Cerebellar cortex (tissue), 1 donor: ENCODE measurements at places on chromosomes 7 and 10.
A peak's percentile ranks its signal among the peaks of the same experiment; 100 is the strongest.

DNA sequence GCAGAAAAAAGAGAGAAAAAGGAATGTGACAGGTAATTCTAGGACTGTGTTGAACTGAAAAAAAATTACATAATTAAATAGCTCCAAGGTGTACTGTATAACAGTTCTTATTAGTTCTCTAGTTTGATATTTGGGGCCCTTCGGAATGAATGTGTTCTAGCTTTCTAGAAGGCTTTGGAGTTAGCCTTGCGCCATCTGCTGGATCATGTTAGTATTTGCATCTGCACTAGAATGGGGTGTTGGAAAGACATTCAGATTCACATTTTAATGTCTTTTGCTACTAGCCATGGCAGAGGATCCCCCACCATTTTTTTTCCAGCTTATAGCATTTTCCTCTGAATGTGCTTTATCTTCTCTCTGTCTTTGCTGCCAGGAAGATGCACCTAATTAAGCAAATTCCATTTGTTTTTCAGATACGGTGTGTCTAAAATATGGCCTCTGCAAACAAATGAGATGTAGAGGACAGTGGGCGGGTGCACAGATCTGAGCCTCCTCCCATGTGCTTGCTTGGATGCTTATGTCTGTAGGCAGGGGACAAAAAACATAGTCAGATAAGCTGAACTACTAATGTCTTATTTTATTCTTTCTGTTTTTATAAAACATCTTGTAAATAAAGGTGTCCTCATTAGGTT, 238.5 kb downstream of the PHF14 start:
- peak; percentile 86 for DNase-seq

GRCh38 chr7:99098824-99099498, 44.9 kb downstream of the SMURF1 start:
- no peak for DNase-seq

GRCh38 chr10:131820626-131821025, 80.2 kb upstream of the PPP2R2D start:
- DNase-seq = no peak

GRCh38 chr10:86003201-86003621, 363.4 kb downstream of the GRID1 start:
- no peak for DNase-seq

DNA sequence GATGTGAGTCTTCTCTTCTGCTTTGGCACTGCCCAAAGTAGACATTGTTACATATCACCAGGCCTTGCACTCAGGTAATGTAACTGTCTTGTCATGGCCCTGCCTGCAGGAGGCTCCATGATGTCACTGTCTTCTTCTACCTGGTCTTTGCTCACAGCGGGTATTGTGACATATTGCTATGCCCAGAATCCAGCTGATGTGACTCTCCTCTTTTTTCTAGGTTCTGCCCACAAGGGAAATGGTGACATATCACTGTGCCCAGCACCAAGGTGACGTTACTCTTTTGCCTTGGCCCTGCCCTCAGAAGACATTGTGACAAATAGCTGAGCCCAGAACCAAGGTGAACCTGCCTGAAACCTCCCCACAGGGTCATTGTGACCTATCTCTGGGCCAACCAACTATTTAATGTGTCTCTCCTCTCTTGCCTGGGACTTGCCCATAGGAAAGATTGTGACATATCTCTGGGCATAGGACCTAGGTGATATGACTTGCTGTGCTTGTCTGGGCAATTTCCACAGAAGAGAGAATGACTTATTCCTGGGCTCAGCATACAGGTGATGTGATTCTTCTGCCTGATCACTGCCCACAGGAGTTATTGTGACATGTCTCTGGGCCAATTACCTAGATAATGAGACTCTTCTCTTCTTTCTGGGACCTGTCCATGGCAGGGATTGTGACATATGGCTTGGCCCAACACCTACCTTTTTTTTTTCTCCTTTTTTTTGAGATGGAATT, 26.5 kb upstream of the ZNF107 start:
- no peak for DNase-seq

DNA sequence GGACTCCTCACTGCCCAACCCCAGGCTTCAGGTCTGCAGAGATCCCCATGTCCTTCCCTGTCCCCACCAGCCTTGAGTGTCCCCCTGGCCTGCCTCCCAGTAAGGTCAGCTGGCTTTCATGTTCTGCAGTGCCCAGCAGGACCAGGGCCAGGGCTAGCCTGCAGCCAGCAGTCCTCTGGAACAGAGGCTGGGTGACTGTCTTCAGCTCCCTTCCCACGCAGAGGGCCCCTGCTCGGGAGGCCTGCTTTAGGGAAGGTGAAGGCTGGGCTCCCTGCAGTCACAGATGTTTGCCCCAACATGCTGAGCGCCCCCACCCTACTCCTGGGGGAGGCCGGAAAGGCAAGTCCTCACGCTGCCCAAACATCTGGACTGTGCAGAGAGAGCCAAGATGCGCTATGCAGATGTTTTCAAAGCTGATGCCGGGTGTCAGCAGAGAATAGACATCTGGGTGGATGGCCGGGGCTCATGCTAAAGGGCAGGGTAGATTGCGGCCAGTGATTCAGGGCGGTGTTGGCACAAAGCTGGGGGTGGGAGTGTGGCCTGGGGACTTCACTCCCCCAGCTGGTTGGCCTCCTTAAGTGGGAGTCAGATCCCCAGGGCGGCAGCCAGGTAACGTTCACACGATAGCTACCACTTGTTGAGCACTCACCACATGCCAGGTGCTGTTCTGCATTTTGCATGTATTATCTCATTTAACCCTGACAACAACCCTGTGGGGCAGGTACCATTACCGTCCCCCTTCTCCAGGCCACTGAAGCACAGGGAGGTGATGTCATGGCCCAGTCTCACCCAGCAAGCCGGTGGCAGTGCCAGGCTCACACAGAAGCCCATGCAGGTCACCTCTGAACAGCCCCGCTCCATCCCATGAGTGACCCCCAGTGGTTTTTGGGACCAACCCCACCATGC, 71.2 kb upstream of the COL13A1 start:
- no peak for DNase-seq

DNA sequence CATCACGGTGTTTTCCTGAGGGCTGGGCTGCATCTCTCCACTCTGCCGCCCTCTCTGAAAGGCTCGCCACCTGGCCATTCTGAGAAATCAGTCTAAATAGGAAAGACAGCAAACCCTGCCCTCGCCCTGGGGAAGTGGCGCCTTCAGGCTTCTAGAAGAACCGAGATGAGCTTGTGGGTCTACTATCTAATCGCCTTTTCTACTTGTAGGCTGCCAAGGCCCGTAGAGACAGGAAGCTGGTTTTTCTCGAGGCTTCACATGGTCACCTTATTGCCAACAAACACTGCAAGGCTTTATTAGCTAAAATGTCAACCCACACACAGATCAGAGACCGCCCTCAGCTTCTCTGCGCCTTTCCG, 21.4 kb downstream of the LAT2 start:
- no peak for DNase-seq

- DNase-seq = no peak
These were observed 26.8 kb upstream of the RASGEF1A start for GRCh38 chr10:43293677-43294057.

DNA sequence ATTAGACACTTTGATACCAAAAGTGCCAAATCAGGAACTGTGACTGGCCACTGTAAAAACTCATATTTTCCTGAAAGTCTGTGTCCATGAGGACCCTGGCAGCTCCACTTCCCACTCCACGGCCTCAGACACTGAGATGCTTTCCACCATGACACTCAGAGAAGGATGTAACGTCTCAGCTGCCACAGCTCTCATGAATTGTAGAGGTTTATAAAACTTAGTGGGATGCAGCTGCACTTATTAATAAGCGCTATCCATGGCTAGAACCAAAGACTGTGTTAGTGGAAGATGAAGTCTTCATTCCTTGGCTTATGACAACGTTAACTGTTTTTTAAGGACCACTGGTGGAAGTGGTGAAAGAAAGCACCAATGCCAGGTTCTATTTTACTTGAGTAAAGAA, 121.0 kb downstream of the ITIH5 start:
- no peak for DNase-seq

DNA sequence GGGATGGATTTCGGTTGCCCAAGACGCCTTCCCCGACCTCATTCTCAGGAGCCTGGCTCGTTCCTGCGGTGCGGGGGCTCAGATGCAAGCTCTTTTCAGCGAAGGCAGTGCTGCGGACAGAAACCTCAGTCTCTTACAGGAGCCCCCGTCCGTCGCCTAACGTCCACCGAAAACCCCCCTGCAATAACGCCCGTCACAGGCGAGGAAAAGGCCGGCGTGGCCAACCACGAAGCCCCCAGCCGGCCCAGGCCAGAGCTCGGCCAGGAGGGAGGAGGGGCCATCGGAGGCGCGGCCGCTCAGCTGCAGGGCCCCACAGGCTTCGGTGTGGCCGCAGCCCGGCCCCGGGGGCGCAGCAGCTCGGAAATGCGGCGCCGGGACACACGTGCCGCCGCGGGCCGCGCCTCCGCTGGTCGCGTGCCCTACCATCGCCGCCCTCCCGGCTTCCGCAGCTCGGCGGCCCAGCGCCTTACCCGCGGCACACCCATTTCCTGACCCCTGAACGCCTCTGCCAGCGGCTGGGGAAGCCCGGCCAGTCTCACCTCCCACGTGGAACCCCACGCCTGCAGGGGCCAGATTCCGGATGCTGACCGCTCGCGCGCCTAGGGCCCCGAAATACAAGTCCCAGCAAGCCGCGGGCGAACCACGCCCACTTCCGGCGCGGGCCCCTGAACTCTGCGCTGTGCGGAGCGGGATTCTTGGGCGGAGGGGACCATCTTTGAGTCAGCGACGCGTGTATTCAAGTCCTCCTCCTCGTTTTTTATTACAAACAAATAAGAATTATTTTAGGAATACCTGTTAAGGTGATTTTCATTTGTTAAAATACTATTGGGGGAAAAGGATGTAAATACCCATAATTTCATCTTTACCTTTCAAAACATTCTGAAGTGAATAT, at the start of gene ZNF239:
Gene ZNF239, minus strand, starts transcription at position 616 of the 892 bp plus-strand sequence. CDS start 16,537 bp downstream, outside the sequence.
- DNase-seq = peak; percentile 86

DNA sequence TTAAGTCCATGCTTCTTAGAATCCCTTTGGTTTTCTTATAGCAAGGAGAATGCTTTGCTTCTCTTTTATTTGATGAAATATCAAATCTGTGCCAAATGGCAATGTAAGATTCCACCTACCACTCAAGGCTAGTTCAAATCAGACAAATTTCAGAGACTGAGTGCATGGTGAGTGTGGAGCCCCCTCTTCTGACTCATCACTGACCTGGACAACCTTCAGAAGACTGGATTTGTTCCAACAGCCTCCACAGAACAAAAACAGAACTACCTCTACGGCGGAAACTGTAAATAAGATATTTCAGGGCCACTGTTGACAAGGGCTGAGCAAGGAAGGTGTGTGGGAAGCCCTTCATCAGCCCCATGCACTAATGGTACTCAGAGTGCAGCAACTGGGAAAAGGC, 21.1 kb downstream of the NCAPG2 start:
- DNase-seq = no peak

DNA sequence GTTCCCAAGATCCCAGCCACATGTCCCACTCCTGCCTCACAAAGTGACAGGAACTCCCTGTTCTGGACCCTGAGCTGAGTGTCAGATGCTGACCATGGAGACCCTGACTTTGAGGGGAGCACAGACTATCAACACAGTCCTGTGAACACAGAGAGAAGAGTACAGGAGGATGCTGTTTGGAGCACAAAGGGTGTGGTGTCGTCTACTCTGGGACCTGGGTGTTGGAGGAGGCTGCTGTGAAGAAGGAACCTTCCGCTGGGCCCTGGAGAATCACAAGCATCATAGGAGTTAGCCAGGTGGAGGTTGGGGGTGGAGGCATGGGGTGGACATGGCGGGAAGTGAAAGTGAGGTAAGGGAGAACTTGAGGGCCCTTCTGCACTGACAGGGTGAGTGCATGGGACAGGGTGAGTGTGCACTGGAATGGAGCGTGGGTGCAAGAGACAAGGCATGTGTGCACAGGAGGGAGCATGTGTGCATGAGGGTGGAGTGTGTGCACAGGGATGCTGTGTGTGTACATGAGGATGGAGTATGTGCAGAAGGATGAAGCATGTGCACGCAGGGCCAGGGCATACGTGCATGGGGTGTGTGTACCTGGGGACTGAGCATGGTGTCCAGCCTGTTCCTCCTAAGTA, 70.7 kb upstream of the ANTXRL start:
- no peak for DNase-seq

GRCh38 chr10:33798754-33799153, 464.3 kb upstream of the NRP1 start:
- DNase-seq = no peak

- DNase-seq = no peak
These were observed 46.4 kb downstream of the MTURN start for GRCh38 chr7:30181211-30181610.

- no peak for DNase-seq
These were observed 14.0 kb downstream of the SLC29A4 start for GRCh38 chr7:5296611-5297226.

GRCh38 chr10:32199714-32200394, 143.6 kb upstream of the KIF5B start:
- DNase-seq = no peak

DNA sequence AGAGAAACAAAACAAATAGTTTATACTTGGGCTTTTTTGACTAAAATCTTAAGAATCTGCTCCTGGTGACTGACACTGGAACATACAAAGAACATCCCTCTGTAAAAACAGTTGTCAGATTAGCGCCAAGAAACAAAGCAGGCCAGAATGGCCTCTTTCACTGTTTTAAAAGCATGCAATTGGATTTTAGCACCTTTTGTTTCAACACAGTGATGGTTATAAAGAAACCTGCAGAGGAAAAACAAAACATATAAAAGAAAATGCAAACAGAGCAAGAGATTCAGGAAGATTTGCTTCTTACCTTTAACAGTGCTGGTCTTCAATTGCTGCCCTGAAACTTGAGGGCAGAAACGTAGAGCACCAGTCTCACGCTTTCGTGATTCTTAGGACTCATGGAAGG, 652.2 kb upstream of the KCND2 start:
- DNase-seq = no peak

- DNase-seq = no peak
These were observed 361.8 kb downstream of the GATA3 start for GRCh38 chr10:8416192-8416701.

DNA sequence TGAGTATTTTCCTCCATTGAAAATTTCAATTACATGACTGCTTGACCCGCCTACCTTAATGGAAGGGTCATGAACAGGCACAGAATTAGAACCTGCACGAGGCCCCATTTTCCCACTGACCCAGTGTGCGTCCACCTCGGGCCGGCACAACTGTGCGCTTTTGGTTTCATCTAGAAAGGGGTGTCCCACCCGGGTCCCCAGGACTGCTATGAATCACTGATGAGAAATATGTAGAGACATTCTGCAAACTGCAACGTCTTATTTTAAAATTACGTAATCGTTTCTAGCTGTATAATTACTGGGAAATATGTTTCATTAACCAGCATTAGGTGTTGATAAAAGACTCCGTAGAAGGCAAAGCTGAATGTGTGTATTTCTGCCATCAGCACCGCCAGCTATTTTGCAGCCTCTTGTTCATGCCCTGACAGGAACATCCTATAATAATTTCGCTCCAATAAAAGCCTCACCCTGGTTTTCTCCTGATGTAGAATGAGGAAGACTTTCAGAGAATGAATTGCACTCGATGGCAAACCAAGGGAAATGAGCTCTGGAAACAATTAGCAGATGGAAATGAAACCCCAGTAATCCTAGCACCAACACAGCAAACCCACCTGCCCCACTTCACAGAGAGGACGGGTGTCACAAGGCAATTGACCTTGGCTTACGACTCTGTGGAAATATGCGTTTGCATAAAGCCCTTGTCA, 562.1 kb downstream of the DNAJB6 start:
- DNase-seq = no peak
